ENCODE measurements at places on chromosomes 1 and 21.

DNA sequence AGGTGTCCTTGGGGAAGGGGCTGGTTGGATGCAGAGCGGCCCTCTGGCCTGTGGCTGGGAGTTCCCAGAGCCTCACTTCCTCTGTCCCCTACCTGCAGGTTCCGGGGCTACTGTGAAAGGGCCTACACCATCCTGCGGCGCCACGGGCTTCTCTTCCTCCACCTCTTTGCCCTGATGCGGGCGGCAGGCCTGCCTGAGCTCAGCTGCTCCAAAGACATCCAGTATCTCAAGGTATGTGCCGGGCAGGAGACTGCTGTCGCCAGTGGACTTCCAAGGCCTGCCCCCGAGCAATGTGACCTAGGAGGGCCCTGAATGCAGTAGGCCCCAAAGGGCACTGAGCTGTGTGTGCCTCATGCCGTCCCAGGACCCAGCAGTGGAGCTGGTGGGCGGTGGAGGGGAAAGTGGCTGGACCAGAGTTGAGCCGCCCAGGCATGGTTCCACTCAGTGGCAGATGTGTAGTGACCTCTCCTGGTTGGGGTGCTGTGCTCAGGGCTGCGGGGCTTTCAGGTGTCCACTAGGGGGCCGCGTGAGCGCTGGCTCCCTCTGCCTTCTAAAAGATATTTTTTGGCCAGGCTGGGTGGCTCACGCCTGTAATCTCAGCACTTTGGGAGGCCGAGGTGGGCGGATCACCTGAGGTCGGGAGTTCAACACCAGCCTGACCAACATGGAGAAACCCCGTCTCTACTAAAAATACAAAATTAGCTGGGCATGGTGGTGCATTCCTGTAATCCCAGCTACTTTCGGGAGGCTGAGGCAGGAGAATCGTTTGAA is 73.4 kb downstream of the PIK3CD start:
- peak; percentile 73 for DNase-seq

- no peak for DNase-seq
Observed at GRCh38 chr1:59779949-59780348, 34.8 kb upstream of the HOOK1 start.

DNA sequence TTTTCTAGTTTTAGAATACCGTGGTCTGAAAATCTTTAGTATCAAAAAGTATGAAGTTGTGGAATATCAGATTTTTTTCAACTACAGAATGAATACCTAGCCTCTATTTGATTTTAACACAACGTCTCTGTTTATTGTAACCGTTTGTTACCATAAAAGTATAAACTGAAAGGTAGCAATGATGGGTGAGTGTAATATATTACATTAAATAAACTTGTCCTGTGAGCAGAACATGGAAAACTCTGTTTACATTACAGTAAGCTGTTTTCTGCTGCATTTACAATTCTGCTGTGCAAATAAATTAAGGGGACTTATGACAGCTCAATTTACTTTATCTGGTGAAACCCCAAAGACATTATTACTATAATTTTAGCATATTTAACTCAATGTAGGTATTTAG is 62.5 kb downstream of the CHRM3 start:
- DNase-seq, result no peak

DNA sequence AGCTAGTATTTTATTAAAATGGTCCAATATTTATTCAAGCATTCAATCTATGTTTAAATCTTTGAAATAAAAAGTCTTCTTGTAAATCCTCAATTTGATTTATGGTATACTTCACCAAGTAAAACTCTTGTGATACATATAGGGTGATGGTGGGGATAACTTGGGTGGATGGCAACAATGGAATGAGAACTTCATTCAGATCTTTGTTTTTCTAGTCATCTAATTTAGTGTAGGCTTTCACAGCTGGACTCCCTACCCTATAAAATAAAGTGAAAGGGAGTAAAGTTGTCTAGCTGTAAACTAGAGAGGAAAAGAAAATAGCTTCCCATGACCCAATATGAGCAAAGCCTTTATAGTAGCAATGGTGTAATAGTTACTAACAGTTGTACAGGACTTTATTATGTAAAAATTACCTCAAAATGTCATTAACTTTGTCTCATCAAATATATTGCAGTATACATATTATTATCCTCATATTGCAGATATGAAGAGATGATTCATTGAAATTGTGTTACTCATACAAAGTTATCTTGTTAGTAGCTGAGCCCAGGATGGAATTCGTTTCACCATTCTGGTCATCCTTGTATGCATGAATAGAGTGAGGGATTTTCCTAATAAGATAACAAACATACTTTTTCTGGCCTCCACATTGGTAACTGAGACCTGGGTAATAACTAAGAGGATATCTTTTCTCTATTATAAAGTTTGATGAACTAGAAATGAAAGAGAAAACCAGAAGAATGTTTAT is 1377.7 kb upstream of the ADGRL4 start:
- no peak for DNase-seq

DNA sequence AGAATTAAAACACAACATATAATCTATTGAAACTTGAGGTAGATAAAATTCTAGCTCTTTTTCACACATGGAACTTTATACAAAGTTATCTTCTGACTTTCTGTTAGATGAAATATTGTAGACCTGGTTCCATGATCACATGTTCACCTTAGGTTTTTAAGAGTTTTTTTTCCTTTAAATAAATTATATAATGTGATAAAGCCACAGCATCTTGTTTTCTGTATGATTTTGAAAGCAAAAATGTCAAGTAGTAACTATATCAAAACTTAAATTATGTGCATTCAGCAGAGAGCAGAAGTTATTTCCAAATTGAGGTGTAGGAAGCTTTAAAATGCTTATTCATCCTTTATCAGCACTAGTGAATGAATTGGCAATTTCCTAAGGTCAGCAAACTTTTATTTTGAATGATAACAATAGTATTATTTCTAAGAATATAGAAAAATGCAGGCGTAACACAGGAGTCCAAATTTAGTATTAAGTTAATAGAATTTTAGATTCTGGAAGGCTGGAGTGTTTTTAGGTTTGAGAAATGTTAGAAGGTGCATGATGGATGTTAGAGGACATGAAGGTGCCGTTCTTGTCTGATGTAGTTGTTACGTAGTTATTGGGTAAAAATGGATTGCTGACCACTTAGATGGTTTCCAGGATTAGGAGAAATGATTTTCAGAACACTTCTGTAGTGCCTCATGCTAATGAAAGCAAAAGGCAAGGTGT is 17.5 kb downstream of the BACH1 start:
- no peak for DNase-seq

- DNase-seq, result peak; percentile 15
Observed at GRCh38 chr1:17653728-17654351, 101.3 kb upstream of the ACTL8 start.

GRCh38 chr1:206575165-206575893 is 36.9 kb downstream of the EIF2D start:
- peak; percentile 79 for DNase-seq

- DNase-seq, result peak; percentile 82
Observed at GRCh38 chr1:31939484-31940329, 1.5 kb upstream of the PTP4A2 start.

GRCh38 chr1:226764533-226764932 is 25.5 kb upstream of the ITPKB start:
- no peak for DNase-seq

DNA sequence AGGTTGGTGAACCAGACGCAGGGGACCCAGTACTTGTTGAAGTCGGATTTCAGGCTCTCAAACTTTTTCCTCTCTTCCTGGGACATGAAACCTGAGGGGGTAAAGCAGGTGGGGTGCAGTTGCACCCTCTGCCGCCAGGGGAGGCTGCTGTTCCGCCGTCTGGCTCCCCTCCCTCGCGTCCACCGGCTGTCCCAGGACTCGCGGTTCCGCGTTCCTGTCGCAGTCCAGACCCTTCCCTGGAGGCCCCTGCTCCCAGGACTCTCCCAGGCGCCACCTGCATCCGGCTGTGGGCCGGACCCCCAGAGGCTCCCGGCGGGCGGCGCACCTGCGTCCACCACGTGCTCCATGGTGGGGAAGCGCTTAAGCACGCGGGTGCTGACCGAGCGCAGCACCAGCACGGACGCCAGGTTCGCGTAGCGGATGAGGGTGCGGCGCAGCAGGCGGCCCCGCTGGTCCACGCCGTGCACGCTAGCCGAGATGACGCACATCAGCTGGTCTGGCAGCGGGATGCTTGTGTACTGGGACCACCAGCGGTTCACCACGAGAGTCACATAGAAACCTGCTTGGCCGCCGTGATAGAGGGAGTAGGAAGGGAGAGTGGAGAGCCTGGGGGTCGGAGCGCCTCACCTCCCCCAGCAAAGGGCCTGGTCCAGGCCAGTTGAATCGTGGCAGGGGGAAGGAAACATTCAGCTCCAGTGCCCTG is 1.7 kb downstream of the BEST4 start:
- peak; percentile 79 for DNase-seq

DNA sequence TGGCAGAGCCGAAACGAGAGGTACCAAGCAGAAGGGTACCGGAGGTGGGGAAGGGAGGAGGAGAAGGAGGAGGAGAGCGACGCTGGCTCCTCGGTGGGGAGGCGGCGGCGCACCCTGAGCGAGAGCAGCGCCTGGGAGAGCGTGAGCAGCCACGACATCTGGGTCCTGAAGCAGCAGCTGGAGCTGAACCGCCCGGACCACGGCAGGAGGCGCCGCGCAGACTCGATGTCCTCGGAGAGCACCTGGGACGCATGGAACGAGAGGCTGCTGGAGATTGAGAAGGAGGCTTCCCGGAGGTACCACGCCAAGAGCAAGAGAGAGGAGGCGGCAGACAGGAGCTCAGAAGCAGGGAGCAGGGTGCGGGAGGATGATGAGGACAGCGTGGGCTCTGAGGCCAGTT is 32.4 kb downstream of the STYXL2 start:
- DNase-seq, result no peak

GRCh38 chr1:218845589-218845988 is 328.1 kb upstream of the LYPLAL1 start:
- DNase-seq, result no peak

DNA sequence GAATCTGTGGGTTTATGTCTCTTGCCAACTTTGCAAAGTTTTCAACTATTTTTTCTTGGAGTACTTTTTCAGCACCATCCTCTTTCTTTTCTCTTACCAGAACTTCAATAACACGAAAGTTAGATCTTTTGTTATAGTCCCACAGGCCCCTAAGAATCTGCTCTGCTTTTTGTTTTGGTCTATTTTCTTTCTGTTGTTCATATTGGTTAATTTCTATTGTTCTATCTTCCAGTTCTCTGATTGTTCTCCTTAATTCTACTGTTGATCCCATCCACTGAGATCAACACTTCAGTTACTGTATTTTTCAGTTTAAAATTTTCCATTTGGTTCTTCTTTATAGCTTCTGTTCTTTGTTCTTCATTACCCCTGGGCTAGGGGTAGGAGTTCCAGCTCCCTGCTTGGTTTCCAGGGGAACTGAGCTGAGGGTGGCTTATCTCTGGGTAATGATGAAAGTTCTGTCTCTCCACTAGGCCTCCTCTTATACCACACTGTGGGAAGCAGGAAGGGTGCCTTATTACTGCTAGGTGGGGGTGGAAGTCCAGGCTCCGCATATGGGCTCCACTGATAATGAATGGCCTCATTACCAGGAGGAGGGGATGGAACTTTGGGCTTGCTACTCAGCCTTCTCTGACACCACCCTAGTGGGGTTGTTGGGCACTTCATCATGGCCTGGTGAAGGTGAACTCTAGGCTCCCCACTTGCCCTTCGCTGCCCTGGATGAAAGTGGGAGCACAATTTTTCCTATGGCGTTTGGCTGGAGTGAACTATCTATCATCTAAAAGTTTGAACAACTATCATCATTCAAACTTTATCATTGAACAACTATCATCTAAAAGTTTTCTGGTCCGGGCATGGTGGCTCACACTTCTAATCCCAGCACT is 39.3 kb downstream of the NAV1 start:
- DNase-seq, result no peak
